Adrenal gland (tissue), 19 donors: ENCODE measurements at places on chromosomes 1 and 21. TPM values are rescaled to one million over a fixed set of nuclear protein-coding genes. Genes with fewer than 3 reads are reported as not detected.
A peak's percentile ranks its signal among the peaks of the same experiment; 100 is the strongest.

Gene KCNT2
- 1.2 TPM for total RNA-seq

Gene S100A9
- total RNA-seq, result 373 TPM

DNA sequence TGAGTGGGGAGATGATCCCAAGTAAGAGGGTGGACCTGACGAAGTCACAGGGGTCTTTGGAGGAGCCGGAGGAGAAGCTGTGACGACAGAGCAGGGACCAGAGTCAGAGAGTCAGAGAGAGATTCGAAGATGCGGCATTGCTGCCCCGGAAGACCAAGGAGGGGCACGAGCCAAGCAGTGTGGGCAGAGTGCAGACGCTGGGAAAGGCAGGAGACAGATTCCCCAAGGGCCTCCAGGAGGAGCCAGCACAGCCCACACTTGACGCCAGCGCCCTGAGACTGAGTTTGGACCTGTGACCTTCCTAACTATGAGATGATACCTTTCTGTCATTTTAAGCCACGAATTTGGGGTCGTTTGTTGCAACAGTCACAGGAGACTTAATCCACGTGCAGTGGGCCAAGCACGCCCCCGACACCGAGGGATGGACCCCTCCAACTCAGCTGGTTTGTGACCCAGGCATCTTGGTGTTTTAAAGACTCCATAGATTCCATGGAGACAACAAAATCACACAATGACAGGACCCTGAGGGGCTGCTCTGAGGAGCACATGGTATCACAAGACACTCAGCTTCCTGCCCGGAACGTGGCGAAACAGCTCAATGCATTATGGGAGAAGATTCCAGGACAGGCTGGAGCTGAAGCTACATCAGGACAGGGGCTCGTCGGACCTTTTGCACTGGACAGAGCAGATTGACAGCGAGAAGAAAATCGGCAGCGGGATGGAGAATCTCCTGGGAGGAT, 11.0 kb upstream of the TFF1 start:
- no peak for DNase-seq

DNA sequence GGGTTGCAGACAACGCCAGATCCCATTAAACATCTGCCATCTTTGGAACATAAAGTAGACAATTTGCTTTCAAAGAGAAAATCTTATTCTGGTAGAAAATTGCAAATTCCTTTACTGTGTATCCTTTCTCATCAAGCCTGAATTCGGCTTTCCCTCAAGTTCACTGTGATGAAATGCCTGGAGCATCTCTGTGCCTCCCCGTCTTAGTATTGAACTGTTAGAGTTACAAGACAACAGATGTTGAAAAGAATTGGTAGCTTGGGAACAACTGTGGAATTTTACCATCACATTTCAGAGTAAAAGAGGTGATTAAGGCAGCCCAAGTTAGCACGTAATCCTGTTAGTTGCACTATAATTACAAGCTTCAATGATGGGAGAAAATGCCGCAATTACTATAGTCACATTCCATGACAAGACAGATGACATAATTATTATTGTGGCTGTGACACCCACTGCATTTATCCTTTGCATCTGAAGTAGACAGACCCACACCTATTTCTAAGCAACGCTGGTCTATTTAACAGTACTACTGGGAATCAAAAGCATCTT, 54.4 kb upstream of the B3GALNT2 start:
- DNase-seq, result no peak

DNA sequence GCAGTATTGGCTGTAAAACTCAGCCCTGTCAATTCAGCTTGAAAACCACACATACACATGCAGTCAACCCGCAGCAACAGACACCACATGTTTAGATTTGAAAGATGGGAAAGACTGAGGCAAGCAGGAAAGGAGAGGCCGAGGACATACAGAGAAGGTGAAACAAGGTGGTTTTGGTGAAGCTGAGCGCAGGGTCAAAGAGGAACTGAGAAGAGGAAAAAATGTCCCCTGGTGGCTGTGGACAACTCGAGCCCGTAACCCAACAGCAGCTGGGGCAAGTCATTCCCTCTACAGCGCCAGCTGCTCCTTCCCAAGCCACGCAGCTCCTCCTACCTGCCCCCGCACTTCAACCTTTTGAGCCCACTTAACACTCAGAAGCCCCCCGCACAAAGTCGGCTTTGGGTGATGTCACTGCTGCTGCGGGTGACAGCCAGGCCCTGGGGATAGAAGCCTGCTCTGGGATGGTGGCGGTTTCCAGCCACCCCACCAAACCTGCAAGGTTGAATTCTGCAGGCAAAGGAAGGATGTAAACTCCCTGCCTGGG, 63.0 kb downstream of the KCNN3 start:
- no peak for DNase-seq

GRCh38 chr1:207486198-207486597, 9.8 kb upstream of the CR1 start:
- no peak for DNase-seq

Gene CD48
- total RNA-seq, result 8.4 TPM

Gene PHC2
- total RNA-seq, result 133 TPM

DNA sequence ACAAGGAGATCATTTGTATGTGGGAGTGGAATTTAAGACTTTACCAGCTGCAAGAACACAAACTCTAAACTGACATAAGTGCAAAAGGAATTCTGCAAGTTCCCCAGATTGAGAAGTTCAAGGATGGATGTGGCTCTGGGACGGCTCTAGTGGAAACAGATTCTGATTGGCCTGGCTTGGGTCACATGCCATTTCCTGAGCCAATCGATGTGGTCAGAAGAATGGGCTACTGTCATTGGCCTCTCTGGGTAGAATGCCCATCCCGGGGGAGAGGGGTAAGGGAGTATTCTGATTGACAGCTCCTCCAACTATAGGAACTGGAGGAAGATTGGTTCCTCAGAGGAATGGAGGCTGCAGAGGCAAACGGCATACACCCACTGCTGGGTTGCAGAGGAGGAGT, 6.0 kb upstream of the IFNLR1 start:
- DNase-seq, result peak; percentile 19

GRCh38 chr21:33850985-33851384, 64.6 kb downstream of the ATP5PO start:
- DNase-seq, result no peak

Gene S100A8
- 13.9 TPM for total RNA-seq

Gene AMPD1
- not detected for total RNA-seq

- no peak for DNase-seq
These were observed 15.2 kb upstream of the ST3GAL3 start for GRCh38 chr1:43691871-43692815.

Gene HYI
- total RNA-seq, result 40.6 TPM

Gene TNFRSF1B
- 32.7 TPM for total RNA-seq
